Stimulated activated CD8-positive, alpha-beta memory T cell treated with anti-CD3 and anti-CD28 coated beads, Interleukin-2, amount 100 ng/mL, for 1 hour (primary cell): ENCODE measurements at places on chromosomes 11 and 22.

DNA sequence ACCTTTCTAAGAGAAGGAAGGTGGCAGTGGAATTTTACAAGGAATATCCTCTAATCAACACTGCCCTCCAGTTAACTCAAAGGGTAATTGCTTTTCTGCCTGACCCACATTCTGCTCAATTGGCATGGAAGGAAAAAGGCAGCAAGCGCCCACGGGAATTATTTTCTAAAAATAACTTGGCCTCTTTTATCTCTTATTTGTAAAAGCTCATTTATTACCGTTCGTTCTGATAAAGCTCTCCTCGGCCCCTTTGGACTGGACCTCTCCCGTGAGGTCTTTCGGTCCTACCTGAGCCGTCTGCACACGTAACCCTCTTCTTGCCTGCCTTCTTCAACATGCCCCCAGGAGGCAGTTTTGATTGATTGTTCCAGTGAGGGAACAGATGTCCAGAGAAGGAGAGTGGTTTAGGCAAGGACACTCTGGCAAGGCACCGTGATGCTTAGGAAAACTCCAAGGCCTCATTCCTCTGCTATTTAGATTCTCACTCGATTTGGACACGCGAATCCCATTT, 53.2 kb upstream of the CRTAM start:
- no peak for DNase-seq

DNA sequence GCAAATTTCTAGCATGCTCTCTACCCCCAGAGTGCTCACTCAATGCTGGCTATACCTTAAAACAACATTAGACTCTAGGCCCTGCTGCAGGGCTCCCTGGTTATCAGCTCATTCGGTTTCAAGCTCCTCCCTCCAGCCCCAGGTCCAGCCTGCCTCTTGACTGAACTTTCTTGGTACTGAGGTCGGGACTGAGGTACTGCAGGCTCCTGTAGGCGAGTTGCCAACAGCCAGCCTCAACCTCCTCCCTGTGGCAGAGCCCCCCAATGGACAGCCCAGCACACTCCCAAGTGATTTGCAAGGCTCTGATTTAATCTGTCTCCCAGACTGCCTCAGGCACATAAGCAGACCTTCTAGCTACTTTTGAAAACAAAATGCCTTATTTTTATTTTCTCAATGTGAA, 73.6 kb upstream of the EIF3M start:
- no peak for DNase-seq

DNA sequence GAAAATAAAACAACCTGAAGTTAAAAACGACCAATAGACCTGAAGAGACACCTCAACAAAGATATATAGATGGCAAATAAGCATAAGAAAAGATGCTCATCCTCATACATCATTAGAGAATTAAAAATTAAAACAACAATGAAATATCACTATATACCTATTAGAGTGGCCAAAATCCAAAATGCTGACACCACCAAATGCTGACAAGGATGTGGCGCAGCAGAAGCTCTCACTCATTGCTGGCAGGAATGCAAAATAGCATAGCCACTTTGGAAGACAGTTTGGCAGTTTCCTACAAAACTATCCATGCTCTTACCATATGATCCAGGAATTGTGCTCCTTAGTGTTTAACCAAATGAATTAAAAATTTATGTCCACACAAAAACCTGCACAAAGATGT, 55.0 kb upstream of the APOA1 start:
- no peak for DNase-seq

- no peak for DNase-seq
Observed at GRCh38 chr11:125020342-125020741, 42.8 kb upstream of the SLC37A2 start.

- no peak for DNase-seq
Observed at GRCh38 chr22:20520093-20520511, 12.7 kb downstream of the MED15 start.

GRCh38 chr11:44591557-44591956, 26.1 kb downstream of the CD82 start:
- no peak for DNase-seq

- no peak for DNase-seq
Observed at GRCh38 chr22:36204632-36205015, 3.0 kb upstream of the APOL4 start.

- DNase-seq, result no peak
Observed at GRCh38 chr11:102293873-102294601, 23.2 kb upstream of the BIRC3 start.

- DNase-seq, result no peak
Observed at GRCh38 chr11:17550450-17551346, 3.6 kb downstream of the OTOG start.

DNA sequence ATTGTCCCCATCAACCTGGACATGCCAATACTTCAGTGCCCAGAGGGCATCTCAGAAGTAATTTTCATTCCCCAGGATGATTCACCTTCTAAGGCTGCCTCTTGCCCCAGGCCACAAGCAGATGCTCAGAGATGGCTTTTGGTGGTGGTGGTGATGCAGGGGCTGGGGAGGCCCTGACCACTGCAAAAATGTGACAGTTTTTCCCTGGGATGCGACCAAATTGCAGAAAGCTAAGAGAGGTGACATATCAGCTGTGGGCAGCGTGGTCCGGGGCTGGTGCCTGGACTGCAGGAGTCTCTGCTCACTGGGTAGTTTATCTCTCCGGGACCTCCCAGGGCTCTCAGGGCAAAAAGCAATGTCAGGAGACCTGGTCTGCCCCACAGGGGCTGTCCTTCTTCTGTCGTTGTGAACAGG, 39.7 kb upstream of the ACCSL start:
- no peak for DNase-seq
